ENCODE measurements at places on chromosomes 6 and 20. TPM values are rescaled to one million over a fixed set of nuclear protein-coding genes. Genes with fewer than 3 reads are reported as not detected.

Gene MATN4
- not detected for total RNA-seq

Gene PTCRA
- total RNA-seq, result not detected

DNA sequence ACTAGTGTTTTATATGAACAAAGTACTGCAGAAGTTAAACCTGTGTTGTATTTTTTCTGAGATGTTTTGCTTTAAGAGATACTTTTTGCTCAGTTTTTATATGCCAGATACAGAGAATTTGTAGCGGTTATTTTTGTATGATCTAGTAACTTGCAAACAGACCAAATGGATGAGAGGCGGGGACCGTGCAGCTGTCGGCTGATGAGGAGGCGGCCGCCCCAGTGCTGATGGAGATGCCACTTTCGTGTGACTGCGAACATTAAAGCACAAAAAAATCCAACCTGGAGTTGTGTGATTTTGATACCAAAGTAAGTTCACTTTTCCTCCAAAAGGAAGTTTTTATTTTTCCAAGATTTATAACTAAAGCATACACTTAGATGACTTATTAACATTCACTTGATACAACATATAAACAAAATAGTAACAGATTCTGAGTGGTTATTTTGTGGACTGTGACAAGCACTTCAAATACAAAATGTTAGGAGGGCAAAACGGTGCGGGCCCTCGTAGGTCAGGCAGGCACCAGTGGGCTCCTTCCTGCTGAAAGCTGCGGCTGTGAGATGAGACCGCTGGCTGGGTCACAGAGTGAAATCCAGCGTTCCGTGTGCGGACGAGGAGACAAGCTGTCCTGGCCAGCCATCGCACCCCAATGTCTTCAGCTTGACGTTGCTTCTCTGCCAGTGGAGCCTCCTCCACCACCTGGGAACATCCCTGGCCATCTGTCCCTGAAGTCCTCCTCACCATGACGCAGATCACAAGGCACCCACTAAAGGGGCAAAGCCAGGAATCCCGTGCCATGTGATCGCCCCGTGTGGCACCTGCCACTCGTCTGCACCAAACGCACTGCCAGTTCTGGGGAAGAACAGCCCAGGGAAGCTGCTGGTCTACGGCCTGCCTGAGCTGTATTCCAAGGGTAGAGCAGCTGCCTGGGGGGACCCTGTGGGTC is 4.0 kb upstream of the OGFR start:
- DNase-seq, result no peak

- no peak for DNase-seq
These were observed 83.7 kb upstream of the ZNF322 start for GRCh38 chr6:26743157-26743821.

DNA sequence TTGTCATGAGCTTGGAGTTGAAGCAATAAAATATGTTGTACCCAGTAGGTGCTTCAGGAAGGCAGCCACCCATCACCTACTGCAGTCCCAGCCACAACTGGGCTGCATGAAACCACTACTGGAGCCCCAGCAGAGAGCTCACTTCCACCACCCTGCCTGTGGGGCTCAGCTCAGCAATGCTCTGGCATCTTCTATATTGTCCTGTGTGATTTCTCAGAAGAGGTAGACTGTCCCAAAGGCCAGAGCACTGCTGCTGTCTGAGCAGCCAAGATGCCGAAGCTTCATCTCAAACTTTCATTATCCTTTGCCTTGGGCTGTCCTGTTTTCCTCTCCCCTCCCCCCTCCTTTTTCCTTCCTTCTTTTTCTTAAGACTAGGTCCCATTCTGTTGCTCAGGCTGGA is 126.9 kb downstream of the DHX35 start:
- no peak for DNase-seq

DNA sequence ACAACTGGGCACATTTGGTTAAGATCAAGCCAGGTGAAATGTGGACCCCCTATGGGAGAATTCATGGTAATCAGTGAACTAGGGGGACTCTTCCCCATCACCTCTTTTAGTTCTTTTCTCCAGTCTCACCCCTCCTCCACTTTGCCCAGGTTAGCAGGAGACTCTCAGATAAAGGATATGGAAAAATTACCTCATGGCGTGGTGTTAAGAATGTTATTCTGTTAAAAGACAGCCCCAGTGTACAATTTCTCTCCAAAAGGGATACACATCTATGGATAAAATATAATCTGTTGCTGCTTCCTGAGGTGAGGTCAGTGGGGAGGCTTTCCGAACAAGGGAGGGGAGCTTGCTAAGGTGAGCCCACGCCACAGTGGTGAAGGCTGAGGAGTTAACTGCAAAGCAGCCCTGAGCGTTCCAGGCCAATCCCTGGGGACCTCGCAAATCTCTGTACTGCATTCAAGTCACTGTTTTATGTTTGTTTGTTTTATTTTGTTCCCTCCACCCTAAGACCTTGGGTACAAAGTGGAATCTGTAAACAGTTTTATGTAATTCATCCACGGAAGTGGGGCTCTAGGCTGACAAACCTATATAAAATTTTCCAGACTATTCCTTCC is 52.0 kb downstream of the ADGRF1 start:
- no peak for DNase-seq

Measured in natural killer cell (primary cell).